Activated CD4-positive, alpha-beta T cell treated with anti-CD3 and anti-CD28 coated beads for 24 hours (primary cell): ENCODE measurements at places on chromosomes 7 and 10.

GRCh38 chr7:22156205-22156604, 200.7 kb downstream of the RAPGEF5 start:
- DNase-seq, result no peak

DNA sequence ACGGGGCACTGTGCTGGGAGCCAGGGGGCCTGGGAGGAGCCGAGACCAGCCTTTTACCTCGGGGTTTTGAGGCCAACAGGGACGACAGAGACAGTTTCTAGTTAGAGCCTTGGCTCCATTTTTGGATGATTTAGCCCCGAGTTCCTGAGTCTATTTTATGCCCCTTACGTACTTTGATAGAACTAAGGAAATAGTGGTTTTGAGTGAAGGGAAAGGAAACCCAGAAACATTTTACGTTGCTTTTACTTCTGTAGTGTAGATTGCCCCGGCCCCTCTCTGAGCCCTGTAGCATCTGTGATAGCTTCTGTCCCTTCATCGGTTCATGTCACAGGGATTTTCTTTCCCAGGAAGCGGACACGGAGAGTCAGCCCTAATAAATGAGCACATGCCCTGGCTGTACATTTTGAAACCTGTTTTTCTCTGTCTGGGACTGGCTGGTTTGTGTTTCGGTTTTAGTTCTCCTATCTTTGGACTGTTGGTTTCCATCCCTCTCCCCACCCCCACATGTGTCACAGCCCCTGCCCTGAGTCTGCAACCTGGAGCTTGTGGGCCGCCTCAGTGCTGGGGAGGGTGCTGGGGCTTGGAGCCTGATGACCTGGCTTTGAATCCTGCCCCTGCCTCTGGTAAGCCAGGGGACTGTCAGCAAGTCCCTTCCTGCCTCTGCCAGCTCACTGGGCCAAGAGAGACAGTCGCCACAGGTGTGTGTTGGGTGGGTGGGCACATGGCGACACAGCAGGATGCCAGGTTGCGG, 6.9 kb upstream of the ORAI2 start:
- peak; percentile 63 for DNase-seq

GRCh38 chr10:34292675-34293074, 522.4 kb downstream of the PARD3 start:
- DNase-seq, result no peak

DNA sequence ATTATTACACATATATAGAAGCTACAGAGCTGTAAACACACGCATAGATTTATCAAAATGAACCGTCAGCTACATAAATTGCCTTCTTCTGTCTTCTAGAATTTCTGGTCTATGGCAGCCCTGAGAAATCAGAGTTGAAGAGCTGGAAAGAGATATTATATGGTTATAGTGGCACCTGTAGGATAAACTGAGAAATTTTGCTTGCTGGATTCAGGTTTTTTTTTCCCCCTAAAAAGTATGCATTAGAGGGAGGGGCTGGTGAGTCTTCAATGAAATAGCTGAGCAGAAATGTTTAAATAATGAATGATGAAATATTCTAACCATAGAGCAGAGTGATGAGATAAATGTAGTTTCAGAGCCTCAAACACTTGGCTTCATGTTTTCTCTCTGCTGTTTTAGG, 78.0 kb upstream of the DYNC1I1 start:
- DNase-seq, result no peak

GRCh38 chr10:78875331-78875877, 193.4 kb upstream of the ZMIZ1 start:
- no peak for DNase-seq

DNA sequence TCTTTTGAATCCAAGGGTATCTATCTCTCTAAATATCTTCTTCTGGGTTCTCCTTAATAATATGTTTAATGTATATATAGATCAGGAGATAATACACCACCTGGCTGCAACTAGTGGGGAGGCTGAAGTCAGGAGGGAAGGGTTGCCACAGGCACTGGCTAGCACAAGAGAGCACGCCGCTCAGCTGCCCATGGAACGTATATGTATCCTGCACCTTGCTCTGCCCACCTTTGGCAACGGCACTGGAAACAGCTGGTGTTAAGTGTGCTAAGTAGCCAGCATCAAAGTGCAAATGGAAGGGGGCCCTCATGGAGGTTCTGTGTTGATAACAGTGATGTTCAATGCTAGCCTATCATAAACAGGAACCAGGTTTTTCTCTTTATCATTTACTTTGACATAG, 49.8 kb upstream of the FAM133B start:
- DNase-seq, result no peak

DNA sequence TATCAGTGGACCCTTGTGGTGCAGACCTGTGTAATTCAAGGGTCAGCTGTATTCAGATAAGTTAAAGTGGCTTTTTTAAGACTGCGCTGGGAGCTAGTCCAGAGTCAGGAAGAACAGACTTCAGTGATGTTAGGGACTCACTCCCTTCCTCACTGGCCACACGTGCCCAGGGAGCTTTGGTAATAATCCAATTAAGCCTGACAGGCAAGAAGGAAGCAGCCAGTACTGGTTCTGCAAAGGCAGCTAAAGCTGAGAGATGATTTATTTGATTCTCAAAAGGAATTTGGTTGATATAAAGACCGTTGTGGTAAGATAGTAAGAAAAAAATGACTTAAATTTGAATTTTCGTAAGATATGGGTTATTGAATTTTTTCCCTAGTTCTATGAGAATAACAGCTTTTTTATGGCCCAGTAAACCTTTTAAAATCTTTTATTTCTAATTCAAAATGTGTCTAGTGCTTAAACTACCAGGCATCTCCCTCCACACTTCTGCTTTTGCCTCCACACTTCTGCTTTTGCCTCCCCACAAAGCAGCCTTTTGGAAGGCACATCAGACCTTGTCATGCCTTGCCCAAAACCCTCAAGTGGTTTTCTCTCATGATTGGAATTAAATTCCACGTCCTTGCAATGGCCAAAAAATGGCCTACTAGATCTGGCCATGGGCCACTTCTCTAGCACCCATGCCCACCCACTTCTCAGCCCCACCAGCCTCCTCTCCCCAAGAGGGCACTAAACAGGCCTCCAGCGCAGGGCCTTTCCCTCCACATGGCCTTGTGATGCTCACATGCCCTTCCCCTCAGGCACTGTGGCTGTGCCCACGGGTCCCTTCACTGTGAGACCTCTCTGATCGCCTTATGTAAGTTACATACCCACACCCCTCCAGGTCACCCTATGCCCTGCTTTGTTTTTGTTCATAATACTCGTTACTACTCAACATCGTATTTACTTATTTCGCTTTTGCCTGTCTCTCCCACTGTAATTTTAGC, 92.5 kb downstream of the POU6F2 start:
- no peak for DNase-seq

- no peak for DNase-seq
Observed at GRCh38 chr10:20879136-20879535, 18.0 kb downstream of the NEBL start.

GRCh38 chr10:112792487-112793201, 157.4 kb upstream of the TCF7L2 start:
- DNase-seq, result no peak

- no peak for DNase-seq
Observed at GRCh38 chr7:30232391-30232790, 52.0 kb upstream of the ZNRF2 start.

DNA sequence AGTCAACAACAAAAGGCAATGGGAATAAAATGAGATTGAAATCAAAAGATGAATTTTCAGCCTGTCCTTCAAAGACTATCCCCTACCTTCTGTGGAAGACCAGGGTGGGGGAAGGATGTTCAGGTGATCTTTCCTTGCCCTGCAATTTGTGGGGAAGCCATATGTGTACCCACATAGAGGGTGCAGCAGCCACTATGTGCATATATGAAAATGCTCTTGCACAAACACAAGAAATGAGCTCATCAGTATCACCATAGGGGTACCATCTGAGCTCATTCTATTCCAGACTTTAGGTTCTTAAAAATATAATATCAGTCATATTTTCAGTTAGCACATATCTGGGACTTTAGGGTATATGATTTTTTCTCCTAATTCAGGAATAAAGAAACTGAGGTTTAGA, 17.7 kb downstream of the GIMAP5 start:
- no peak for DNase-seq

DNA sequence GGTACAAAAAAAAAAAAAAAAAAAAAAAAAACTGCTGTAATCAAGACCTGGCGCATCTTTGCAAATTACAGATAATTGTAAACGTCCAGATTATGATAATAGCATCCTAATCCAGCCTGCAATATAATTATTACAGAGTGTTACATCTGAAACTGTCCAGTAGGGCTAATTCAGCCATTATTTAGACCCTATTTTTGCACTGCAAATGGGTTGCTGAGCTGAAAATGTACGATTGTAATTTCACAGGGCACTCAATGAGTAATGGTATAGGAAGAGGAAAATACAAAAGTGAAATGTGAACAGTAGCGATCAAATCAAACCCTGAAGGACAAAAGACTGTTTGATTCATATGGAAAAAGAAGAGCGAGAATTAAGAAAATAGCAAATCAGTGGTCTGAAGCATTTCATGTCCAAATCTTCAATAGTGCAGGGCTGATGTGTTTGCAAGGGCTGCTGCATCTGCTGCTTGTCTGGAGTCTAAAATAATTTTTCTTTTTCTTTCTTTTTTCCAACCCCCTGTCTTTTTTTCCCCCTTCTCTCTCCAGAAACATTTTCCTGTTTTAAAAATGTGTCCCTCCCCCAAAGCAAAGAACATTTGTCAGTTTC, 8.9 kb downstream of the DLX6 start:
- DNase-seq, result no peak
